ENCODE measurements at places on chromosomes 6 and 20.

DNA sequence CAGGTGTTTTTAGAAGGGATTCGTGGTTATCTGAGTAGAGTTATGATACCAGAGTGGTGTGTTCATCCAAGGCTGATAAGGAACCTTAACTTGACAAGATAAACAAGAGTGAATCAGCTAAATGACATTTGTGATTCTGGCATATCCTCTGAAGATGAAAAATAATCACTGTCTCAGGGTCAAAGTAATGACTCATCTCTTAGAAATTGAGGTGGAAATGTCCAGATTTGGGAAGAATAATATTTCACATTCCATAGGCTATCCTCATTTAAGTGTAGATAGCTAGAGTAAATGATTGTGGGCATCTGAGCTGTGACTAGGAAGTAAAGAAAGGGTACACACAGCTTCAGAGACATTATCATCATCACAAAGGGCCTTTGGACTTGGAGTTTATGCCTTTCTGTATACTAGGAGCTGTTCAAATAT lies 255.7 kb downstream of the GJA1 start:
- no peak for DNase-seq

DNA sequence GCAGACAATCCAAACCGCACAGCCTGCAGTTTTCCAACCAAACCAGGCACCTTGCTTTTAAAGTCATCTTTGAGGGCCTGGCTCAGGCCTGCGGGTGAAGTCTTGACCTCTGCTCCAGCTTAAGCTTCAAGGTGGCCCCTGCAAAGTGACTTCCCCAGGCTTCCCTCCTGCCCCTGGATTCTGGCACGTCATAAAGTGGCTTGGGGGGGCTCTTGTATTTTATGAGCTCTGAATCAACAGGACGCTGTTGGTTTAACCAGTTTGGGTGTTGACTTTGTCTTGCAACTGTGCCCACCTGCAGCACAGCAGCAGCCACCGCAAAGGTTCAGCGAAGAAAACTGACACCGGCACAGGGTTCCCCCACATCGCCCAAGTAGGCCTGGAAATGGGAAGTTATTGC lies 81.2 kb downstream of the NFATC2 start:
- DNase-seq, result no peak

DNA sequence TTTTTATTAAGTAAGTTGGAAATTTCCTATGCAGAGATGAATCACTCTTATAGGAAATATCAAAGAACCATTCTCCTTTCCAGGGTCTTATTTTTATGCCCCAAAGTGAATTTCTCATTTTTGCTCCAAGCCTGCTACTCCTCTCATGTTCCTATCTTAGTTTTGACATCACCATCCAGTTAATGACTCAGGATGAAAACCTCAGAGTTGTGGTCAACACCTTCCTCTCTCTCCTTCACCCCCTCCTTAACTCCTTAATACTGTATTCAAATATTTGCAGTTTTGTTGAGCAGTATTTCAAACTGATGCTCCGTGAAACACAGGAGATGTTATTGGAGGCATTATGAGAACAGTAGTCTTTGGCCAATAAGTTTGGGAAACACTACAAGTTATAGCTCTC lies 64.1 kb downstream of the NRN1 start:
- no peak for DNase-seq

- no peak for DNase-seq
These were observed 87.8 kb downstream of the GMDS start for GRCh38 chr6:2157441-2158127.

DNA sequence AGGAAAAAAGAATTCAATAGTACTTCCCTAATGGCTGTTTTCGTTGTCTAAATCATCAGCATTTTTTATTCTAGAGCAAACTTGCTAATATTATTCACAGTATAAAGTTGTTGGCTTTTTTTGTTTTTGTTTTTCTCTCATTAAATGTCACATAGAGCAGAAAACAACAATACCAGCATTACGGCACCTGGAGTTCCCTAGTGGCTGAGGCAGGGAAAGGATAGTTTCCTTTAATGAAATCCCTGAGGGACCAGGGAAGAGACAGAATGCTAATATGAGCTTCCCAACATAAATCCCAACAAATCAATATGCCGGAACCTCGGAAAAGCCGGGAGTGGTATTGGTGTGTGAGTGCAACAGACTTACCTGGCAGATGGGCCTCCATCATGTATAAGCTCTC lies 235.2 kb upstream of the ASCC3 start:
- DNase-seq, result no peak

GRCh38 chr20:54133434-54134427 lies 40.1 kb downstream of the CYP24A1 start:
- DNase-seq, result no peak

DNA sequence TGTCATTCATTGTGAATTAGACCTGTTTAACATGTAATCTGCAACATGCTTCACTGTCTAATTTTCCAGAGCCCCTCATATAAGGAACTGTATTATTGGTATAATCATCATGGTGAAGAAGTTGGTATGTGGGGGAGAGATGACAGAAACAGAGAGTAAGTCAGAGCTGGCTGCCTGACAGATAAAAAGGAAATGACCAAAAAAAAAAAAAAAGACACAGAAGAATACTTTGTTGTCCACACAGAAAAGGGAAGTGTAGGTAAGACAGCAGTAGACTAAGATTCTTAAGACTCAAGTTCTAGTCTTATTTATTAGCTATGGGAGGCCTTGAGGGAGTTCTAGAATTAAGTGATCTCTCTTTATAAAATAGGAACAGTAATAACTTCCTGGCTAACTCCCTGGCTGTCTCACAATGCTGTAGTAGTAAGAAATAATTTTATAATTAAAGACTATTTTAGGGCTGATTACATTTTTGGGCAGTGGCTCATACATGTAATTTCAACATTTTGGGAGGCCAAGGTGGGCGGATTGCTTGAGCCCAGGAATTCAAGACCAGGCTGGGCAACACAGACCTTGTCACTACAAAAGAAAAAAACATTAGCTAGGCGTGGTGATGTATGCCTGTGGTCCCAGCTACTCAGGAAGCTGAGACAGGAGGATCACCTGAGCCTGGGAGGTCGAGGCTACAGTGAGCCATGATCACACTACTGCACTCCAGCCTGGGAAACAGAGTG lies 102.5 kb downstream of the PRL start:
- peak; percentile 13 for DNase-seq
